ENCODE measurements at places on chromosomes 4 and X.

DNA sequence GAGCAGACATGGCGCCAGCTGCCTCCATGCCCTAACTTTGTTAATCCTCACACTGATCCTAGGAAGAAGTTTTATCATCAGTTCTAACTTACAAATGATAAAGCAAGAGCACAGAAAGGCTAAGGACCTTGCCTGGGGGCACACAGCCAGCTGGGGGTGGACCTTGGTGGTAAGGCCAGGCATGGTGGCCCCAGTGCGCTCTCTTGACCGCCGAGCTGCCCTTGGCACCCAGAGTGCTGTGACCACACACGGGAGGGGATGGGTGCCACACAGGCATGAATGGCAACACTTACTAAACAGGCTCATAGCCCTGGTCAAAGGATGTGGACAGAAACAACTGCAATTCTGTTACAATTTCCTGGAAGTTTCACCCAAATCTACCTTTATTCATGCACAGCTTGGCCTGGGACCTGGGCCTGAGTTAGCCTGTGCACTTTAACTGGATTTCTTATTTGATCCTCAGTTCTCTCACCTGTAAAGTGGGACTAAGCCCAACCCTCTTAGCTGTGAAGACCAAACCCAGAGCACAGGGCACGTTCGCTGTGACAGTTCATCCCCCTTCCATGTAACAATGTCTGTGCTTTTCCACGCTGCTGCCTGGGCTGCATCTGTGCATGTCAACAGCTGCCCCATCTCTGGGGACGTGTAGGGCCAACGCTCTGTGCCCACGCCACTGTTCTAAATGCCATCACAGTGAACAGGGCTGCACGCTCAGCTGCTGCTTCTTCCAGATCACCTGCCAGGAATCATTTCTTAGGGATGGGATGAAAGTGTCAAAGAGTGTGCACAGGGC is 44.8 kb downstream of the ACOX3 start:
- no peak overlapping the region for H3K4me3 ChIP-seq
- H3K27ac ChIP-seq, result no peak overlapping the region
- no peaks in the 10 kb centered on the region for H3K4me1 ChIP-seq

GRCh38 chr4:3676196-3676595 is 90.0 kb upstream of the ADRA2C start:
- no peaks in the 10 kb centered on the region for H3K36me3 ChIP-seq
- H3K27me3 ChIP-seq, result no peaks in the 10 kb centered on the region
- no peak overlapping the region for H3K4me3 ChIP-seq
- no peak overlapping the region for H3K27ac ChIP-seq

DNA sequence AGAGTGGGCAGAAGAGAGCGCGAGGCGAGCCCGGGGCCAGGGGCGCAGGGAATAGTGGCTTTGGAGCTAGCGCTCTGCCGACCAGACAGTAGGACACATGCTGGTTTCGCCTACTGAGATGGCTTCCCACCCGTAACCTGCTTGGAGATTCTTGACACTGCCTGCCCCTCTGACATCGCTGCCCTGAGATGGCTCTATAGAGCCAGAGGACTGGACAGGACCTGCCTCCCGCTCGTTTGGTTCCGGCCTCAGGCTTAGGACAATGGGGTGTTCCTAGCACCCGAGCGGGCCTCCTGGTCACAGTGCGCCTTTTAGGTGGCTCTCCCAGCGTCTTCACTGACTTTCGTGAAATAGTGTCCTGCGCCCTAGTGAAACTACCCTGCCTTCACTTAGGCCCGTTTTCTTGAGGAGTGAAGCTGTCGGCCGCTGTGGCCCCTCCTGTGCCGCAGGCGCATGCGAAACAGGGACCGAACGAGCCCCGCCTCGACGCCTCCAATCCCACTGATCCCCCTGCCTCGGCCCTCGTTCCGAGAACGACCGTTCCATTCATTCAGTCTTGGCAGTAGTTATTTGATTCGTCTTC is 608 bp downstream of the TAF1 start:
- peak overlapping the region; percentile 26 for H3K27ac ChIP-seq
- H3K36me3 ChIP-seq, result no peaks in the 10 kb centered on the region
- no peaks in the 10 kb centered on the region for H3K27me3 ChIP-seq
- no peaks in the 10 kb centered on the region for H3K4me1 ChIP-seq
- H3K4me3 ChIP-seq, result peak overlapping the region; percentile 71
- peak; percentile 30 for DNase-seq

GRCh38 chr4:156085100-156085499 is 131.4 kb upstream of the CTSO start:
- H3K4me1 ChIP-seq, result no peaks in the 10 kb centered on the region
- H3K27me3 ChIP-seq, result no peaks in the 10 kb centered on the region
- no peak overlapping the region for H3K27ac ChIP-seq
- no peak for DNase-seq

DNA sequence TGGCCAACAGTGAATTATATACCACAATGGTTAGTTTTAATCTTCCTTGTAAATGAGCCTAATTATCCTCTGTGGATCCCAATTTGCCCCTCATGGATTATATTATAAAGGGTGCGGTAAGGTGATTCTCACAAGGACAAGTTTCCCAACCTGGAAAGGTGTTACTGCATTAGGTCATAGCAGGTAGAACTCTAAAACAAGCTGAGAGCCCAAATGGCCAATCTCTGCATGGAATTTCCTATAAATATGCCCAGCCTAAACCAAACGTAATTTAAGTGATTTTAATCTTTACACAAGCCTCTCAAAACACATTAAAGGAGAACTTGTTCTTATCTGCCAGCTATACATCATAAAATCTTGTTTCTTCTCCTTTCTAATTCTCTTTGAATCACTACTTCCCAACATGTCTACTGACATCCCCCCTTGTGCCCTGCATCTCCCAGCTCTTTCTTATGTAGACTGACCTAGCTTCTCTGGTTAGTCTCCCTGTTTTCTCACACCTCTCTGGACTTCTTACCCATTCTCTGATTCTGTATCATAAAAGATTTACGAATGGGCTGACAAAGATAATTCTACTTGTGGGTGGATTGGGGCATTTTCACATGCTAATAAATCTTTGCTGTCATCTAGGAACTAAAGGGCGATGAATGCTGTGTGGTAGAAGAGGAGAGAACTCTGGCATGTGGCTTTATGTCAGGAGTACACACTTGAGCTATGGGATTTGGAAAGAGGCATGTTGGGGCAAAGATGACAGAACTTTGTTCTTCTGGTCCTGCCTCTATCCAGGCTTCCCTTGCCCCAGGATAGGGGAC is 94.3 kb upstream of the PGRMC2 start:
- no peaks in the 10 kb centered on the region for H3K36me3 ChIP-seq
- no peak overlapping the region for H3K4me3 ChIP-seq
- H3K4me1 ChIP-seq, result no peaks in the 10 kb centered on the region
- DNase-seq, result no peak
- no peaks in the 10 kb centered on the region for H3K27me3 ChIP-seq

- no peaks in the 10 kb centered on the region for H3K36me3 ChIP-seq
- no peak overlapping the region for H3K4me3 ChIP-seq
- H3K27me3 ChIP-seq, result no peaks in the 10 kb centered on the region
- no peak overlapping the region for H3K27ac ChIP-seq
Observed at GRCh38 chr4:141246243-141246642, 25.5 kb downstream of the ZNF330 start.

DNA sequence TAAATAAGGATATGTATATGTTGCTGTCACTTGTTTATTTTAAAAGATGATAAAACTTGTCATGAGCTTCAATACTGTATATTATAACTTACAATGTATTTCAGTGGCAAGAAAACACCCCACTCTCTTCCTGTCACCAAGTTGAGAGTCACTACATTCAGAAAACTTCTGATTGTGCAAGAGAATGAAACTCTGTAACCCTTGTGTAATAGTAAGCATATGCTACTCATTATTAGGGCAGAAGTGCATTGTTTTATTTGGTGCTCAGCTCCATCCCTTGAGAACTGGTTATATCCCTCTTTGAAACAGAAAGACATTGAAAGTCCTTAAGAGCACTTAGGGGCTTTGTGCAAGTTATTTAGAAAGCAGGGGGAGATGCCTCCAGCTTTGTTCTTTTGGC is 594.5 kb downstream of the ARAP2 start:
- no peaks in the 10 kb centered on the region for H3K36me3 ChIP-seq
- no peak for DNase-seq
- H3K27ac ChIP-seq, result no peak overlapping the region
- no peaks in the 10 kb centered on the region for H3K27me3 ChIP-seq
- no peaks in the 10 kb centered on the region for H3K4me1 ChIP-seq

DNA sequence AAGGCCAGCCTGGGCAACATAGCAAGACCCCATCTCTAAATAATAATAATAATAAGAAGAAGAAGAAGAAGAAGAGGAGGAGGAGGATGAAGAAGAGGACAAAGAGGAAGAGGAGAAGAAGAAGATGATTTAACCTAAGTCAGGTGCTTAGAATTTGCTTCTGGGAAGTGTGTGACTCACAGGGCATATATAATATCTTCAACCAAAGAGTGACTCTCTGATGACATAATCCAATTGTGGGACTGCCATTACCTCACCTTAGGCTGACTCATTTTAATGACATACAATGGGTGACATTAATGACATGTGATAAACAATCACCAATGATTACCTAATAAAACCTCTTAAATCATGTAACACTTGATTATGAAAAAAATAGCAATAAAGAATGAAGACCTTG is 32.7 kb upstream of the MBTPS2 start:
- DNase-seq, result no peak
- no peak overlapping the region for H3K4me3 ChIP-seq
- H3K27me3 ChIP-seq, result no peaks in the 10 kb centered on the region
- no peaks in the 10 kb centered on the region for H3K4me1 ChIP-seq

GRCh38 chrX:112818114-112819007 is 22.3 kb downstream of the AMOT start:
- no peak overlapping the region for H3K4me3 ChIP-seq
- no peaks in the 10 kb centered on the region for H3K4me1 ChIP-seq
- H3K27ac ChIP-seq, result no peak overlapping the region
- H3K36me3 ChIP-seq, result no peaks in the 10 kb centered on the region
- no peaks in the 10 kb centered on the region for H3K27me3 ChIP-seq

DNA sequence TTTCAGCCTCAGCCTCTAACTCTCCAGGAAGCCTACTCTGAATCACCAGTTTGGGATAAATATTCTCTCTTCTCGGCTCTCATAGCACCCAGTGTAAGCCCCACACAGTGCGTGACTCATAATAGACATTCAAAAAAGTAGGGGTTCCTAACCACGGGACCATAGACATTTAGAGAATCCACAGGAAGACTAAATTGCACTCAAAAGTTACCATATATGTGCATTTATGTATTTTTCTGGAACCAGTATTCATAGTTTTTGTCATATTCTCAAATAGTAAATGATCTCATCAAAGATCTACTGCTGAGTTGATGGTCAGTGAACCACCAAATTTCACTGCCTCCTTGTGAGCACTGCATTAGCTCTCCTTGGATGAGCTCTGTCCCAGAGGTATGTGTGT is 625.7 kb downstream of the SMARCA1 start:
- H3K4me1 ChIP-seq, result no peaks in the 10 kb centered on the region
- no peak for DNase-seq
- no peak overlapping the region for H3K27ac ChIP-seq
- no peak overlapping the region for H3K4me3 ChIP-seq
